ENCODE measurements at places on chromosomes 16 and 17.

- DNase-seq = peak; percentile 11
Observed at GRCh38 chr17:27153005-27153404, 140.9 kb upstream of the WSB1 start.

GRCh38 chr17:45224671-45225050 is 3.0 kb downstream of the FMNL1 start:
- no peak for DNase-seq

DNA sequence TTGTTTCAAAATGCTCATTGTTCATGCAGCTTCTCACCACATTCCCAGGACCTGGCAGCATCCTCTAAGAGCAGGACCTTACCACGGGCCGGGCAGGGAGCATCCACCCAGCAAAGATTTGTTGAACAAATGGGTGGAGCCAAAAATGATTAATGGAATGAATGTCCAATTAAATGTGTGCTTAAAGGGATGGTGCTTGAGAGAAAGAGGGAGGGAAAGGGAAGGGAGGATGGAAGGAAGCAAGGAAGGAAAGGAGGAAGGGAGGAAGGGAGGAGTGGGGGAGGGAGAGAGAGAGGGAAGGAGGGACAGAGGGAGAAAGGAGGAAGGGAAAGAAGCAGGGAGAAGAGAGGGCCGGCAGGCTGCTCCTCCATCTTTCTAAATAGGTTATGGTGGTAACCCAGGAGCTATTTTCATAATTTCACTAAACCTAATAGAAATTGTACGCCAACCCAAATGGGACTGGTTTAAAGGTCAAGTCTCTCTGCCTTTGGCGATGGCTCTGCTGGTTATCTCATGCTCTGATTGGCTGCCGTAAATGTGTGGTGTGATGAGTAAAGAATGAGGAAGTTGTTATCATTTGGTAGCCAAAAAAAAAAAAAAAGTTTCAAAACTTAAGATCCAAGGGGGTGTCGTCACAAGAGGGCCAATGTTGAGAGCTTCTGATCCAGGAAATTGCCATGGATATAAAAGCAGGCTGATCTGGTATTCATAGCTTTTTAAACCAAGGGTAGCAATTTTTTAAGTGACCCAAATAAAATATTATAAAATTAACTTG is 126.7 kb upstream of the FOXF1 start:
- DNase-seq = peak; percentile 93

GRCh38 chr17:82862737-82863382 is 23.0 kb upstream of the ZNF750 start:
- no peak for DNase-seq

DNA sequence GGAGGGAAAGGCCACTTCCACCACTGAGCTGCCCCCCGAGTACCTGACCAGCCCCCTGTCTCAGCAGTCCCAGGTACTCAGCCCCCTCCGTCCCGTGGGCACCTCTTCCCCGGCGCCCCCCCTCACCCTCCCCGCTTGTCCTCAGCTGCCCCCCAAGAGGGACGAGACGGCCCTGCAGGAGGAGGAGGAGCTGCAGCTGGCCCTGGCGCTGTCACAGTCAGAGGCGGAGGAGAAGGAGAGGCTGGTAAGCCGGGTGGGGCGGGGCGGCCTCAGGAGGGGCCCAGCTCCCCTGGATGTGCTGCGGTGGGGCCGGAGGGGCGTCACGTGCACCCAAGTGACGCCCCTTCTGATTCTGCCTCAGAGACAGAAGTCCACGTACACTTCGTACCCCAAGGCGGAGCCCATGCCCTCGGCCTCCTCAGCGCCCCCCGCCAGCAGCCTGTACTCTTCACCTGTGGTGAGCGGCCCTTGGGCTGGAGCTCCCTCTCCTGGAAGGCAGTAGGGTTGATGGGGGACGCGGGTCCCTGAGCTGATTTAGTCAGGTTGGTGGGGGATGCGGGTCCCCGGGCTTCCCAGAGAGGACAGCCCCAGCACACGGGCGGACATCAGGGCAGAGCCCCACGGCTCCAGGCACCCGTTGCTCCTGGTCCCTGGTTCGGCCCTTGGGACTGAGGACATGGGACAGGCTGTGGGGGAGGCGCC is 9.5 kb upstream of the MRPL12 start:
- DNase-seq = no peak

GRCh38 chr17:78986048-78986648 is 6.4 kb upstream of the LGALS3BP start:
- peak; percentile 39 for DNase-seq

DNA sequence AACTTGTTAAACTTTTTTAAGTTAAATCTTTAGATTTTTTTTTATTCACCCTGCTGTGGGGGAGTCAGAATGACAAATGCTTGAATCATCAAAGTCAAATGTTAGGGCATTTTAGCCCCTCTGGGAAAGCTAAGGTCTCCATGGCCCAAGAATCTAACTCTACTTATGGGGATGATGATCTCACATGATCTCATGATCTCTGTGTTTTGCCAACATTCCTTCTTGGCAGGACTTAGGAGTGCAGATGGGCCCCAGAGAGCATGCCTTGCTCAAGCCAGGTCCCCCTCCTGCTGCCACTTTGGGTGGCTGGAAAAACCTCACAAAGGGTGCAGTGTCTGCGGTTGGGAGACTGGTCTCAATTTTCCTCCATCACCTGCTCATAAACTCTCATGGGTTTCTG is 108.6 kb downstream of the PRKCB start:
- DNase-seq = no peak

DNA sequence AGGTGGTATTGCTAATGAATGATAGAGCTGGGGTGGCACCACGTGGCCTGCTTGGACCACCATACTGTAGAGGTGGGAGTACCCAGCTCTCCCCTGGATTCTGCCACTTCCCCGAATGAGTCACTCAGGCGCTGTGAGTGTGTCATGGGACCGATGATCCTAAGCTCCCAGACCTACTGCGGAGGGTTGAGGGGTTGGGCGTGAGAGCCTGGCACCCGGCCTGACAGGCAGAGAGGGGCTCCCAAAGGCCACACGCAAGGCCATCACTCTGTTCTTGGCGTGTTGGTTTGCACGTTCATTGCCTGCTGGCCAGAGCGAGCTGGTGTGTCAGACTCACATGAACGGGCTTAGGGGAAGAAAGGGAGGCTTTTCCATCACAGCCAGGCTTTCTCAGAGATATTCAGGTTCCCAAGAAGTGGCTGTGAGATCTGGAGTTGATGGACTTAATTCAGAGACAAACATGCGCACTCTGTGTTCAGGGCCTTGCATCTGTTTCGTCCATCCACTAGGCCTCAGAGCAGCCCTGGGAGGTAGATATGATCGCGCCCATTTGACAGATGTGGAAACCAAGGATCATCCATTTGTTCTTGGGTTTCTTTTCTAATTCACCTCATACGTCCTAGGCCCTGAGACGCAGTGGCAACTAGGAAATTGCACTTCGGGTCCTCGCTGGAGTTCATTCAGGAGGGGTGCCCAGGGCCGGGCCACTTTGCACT is 41.4 kb downstream of the CMIP start:
- no peak for DNase-seq

DNA sequence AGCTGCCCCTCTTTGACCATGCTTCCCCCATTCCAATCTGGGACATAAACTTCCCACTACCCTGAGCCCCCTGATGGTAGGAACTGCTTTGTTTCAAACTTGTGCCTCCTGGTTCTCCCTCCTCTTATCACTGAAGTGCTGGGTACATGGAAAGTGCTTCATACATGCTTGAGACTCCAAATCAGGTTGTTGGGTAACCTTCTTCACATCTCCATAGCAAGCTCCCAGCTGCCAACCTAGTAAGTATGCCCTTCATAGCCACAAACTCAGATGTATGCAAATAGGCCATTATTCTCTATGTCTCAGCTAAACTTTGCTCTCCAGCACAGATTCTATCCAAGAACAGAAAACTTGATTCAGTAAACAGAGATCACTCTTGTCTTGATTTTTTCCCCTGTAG is 310.6 kb upstream of the IRX3 start:
- no peak for DNase-seq

- no peak for DNase-seq
Observed at GRCh38 chr17:7839190-7839875, 5.3 kb downstream of the KDM6B start.

GRCh38 chr16:3578610-3579551 is 1.7 kb upstream of the NLRC3 start:
- no peak for DNase-seq

Data from IMR-90 (cell line).